ENCODE measurements at places on chromosomes 7 and 10. TPM values are rescaled to one million over a fixed set of nuclear protein-coding genes. Genes with fewer than 3 reads are reported as not detected.

CPXM2 gene
- 18.1 TPM for total RNA-seq

SFXN4 gene
- 21.9 TPM for total RNA-seq

GLRX3 gene
- 52.5 TPM for total RNA-seq

DNA sequence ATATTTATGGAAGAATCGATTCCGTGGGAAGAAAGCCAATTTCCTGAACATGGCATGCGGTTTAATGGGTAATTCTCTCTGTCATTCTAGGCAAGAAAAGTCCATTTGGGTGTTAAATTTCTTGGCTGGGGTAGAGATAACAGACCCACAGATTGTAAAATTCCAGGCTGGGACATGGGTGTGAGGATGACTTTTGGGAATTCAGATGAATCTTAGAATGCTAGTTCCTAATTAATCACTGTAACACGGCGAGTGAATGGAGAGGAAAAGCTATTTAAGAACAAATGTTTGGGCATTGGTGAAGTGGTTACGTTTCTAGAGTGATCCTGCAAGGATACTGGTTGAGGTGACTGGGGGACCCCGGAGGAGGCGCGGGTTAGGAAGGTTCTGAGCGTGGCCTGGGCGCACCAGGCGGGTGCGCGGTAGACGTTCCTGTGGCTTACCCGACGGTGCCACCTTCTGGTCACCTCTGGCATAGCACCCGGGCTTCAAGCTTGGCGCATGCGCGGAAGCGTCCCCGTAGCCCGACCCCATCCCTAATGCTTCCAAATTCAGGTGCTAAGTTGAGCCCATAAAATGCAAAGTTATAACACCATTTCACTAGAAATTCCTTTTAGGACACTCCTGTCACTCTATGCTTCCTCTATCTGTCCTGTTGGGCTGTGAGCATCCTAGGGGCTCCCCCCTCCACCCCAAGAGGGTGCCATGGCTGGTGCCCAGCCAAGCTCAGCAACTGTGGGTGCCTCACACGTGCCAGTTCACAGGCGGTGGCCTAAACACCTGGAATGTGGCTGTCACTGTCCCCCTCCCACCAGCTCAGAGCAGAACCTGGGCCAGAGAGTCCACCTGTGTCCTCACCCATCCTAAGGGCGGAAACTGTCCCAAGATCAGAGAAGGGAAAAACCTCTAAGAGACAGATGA is 104.4 kb downstream of the PTPRE start:
- no peak overlapping the region for H3K27ac ChIP-seq
- H3K27me3 ChIP-seq, result no peaks in the 10 kb centered on the region
- peak; percentile 87 for DNase-seq
- no peaks in the 10 kb centered on the region for H3K4me1 ChIP-seq

DNA sequence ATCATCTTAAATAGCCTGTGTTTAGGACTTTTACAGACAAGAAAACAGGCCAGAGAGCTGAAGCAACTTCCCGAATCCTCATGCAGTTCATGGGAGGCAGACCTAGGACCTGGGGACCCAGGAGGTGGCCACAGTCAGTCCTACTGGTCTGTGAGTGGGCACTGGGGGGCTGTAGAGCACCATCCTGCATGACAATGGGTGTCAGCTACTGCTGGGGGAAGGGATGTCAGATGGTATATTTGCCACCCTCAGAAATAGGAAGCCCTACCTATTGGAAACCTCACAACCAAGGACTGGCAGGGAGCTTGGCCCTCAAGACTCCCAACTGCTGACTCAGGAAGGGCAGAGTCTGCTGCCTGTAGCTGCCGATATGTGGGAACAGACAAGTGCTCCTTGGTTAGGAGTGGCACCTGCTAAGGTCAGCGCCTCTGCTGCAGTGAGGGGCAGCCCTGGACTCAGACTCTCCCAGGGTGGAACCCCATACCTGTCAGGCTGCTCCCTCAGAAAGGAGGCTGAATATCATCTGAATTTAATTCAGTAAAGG is 29.7 kb downstream of the OGDH start:
- H3K27ac ChIP-seq, result peak overlapping the region; percentile 65
- H3K4me1 ChIP-seq, result no peaks in the 10 kb centered on the region

GRCh38 chr10:59748834-59749233 is 4.4 kb downstream of the MRLN start:
- no peak overlapping the region for H3K4me3 ChIP-seq
- no peaks in the 10 kb centered on the region for H3K27me3 ChIP-seq
- peaks cover 15% of the 10 kb centered on the region for H3K4me1 ChIP-seq

DNA sequence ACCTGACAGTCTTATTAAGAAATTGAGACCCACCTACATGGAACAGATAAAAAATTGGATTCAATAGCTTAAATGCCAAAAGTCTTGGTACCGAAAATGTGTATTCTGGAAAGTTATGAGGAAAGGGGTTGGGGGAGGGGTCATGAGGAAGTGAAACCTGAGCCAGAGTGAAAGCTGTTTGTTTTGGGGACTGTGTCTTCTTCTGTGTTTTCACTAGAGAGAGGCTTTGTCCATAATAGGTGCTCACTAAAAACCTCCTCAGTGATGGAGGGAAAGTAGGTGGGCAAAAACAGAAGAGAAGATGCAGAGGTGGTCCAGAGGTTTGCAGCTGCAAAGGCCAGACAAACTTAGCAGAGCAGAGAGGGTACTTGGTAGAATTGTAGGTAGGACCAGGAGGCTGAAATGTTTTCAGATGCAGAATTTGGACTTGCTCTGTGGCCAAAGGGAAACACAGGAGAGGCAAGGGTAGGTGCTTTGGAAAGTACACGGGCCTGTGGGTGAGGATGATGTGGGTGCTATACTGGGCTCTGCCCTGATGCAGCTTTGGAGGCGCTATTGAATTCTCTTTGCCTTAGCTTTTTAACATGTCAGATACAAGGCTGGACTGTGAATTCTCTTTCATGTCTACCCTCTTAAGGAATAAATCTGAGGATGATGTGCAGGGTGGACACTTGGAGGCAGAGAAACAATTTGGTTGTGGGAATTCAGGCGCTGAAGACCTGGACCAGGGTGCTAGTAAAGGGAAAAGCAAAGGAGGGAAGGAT is 254.6 kb downstream of the PTEN start:
- no peak for DNase-seq
- no peaks in the 10 kb centered on the region for H3K36me3 ChIP-seq
- no peaks in the 10 kb centered on the region for H3K27me3 ChIP-seq
- no peaks in the 10 kb centered on the region for H3K4me1 ChIP-seq
- H3K4me3 ChIP-seq, result no peak overlapping the region

GRCh38 chr10:58477122-58477521 is 35.5 kb upstream of the BICC1 start:
- H3K36me3 ChIP-seq, result no peaks in the 10 kb centered on the region
- peaks cover 7% of the 10 kb centered on the region for H3K4me1 ChIP-seq
- no peaks in the 10 kb centered on the region for H3K27me3 ChIP-seq

GRCh38 chr10:3652886-3653285 is 132.1 kb downstream of the KLF6 start:
- H3K27ac ChIP-seq, result no peak overlapping the region
- no peaks in the 10 kb centered on the region for H3K36me3 ChIP-seq
- H3K27me3 ChIP-seq, result no peaks in the 10 kb centered on the region
- DNase-seq, result no peak

DNA sequence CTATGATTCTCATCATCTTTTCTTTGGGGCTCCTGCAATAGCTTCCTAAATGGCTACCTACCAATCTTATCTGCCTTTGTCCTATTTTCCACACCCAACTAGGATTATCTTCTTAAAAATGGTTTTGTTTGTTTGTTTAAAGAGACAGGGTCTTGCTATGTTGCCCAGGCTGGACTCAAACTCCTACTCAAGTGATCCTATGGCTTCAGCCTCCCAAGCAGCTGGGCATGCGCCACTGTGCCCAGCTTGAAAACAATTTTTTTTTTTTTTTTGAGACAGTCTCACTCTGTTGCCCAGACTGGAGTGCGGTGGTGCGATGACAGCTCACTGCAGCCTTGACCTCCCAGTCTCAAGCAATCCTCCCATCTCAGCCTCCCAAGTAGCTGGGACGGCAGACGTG is 14.9 kb downstream of the DNMBP start:
- no peak for DNase-seq
- peaks cover 2% of the 10 kb centered on the region for H3K4me1 ChIP-seq
- no peak overlapping the region for H3K27ac ChIP-seq
- H3K4me3 ChIP-seq, result no peak overlapping the region

DNA sequence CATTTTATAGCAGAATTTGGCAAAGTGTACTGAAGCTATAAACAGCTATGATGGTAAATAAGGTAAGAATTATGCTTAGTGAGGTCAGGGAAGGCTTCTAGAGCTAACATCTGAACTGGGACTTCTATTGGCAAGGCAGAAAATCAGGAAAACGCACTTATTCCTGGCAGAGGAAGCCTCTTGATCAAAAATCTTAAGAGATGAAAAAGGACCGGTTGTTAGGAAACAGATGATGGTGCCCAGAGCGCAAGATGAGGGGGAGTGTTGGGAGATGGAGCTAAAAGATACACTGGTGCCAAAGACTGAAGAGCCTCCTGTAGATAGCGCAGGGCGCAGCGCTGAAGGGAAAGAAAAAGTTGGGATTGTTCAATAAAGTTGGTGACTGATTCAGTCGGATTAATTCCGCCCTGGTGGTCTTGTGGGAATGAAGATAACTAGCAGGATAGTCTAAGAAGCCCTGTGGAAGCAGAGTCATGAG is 550 bp upstream of the CALU start:
- no peaks in the 10 kb centered on the region for H3K27me3 ChIP-seq
- peak overlapping the region; percentile 71 for H3K27ac ChIP-seq
- peak overlapping the region; percentile 98 for H3K4me3 ChIP-seq
- H3K4me1 ChIP-seq, result peaks cover 10% of the 10 kb centered on the region
- H3K36me3 ChIP-seq, result no peaks in the 10 kb centered on the region

DNA sequence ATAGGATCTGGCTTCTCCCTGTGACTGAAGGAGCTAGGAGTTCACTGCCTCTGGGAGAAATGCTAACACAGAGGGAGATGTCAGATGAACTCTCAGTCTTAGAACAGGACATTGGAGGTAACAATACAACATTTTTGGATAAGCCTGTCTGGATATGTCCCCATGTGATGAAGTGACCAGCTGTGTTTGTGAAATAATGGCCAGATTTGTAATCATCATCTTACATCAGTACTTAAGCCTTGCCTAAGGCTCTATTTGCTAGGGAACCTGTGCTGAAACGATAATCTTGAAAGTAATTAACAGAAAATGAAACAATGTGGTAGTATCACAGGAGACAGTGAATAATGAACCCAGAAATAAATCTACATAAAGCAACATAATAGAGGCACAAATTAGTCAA is 56.2 kb downstream of the CRPPA start:
- no peaks in the 10 kb centered on the region for H3K36me3 ChIP-seq
- no peak overlapping the region for H3K27ac ChIP-seq
- no peaks in the 10 kb centered on the region for H3K27me3 ChIP-seq
- DNase-seq, result no peak
- no peak overlapping the region for H3K4me3 ChIP-seq
- H3K4me1 ChIP-seq, result peaks cover 8% of the 10 kb centered on the region

GRCh38 chr7:113657603-113658002 is 261.2 kb downstream of the PPP1R3A start:
- no peaks in the 10 kb centered on the region for H3K27me3 ChIP-seq
- H3K4me1 ChIP-seq, result no peaks in the 10 kb centered on the region
- no peak overlapping the region for H3K4me3 ChIP-seq
- H3K36me3 ChIP-seq, result no peaks in the 10 kb centered on the region
- no peak overlapping the region for H3K27ac ChIP-seq

GJC3 gene
- total RNA-seq, result not detected

GRCh38 chr7:103240806-103241205 is 56.4 kb upstream of the PMPCB start:
- H3K4me1 ChIP-seq, result no peaks in the 10 kb centered on the region
- no peak overlapping the region for H3K4me3 ChIP-seq
- H3K27ac ChIP-seq, result no peak overlapping the region
- DNase-seq, result no peak
- H3K27me3 ChIP-seq, result no peaks in the 10 kb centered on the region

DNA sequence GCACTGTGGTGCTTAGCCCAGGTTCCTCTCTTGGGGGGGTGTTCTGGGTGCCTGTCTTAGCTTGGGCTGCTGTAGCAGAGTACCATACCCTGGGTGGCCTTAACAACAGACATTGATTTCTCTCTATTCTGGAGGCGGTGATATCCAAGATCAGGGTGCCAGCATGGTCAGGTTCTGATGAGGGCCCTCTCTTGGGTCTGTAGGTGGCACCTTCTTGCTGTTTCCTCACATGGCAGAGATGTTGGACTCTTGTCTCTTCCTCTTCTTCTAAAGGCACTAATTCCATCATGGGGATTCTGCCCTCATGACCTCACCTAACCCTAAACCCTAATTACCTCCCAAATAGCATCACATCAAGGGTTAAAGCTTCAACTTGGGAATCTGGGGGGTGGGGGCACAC is 19.9 kb upstream of the CRHR2 start:
- H3K27ac ChIP-seq, result no peak overlapping the region
- no peaks in the 10 kb centered on the region for H3K4me1 ChIP-seq
- H3K4me3 ChIP-seq, result no peak overlapping the region
- no peaks in the 10 kb centered on the region for H3K27me3 ChIP-seq
- no peaks in the 10 kb centered on the region for H3K36me3 ChIP-seq
- DNase-seq, result no peak

Data from kidney (tissue), 22 donors.